Stimulated activated CD4-positive, alpha-beta T cell treated with anti-CD3 and anti-CD28 coated beads, TNF-alpha, amount 100 ng/mL, for 1 hour (primary cell): ENCODE measurements at places on chromosomes 13 and 19.

- DNase-seq = no peak
Observed at GRCh38 chr19:15114153-15114540, 6.9 kb downstream of the SYDE1 start.

DNA sequence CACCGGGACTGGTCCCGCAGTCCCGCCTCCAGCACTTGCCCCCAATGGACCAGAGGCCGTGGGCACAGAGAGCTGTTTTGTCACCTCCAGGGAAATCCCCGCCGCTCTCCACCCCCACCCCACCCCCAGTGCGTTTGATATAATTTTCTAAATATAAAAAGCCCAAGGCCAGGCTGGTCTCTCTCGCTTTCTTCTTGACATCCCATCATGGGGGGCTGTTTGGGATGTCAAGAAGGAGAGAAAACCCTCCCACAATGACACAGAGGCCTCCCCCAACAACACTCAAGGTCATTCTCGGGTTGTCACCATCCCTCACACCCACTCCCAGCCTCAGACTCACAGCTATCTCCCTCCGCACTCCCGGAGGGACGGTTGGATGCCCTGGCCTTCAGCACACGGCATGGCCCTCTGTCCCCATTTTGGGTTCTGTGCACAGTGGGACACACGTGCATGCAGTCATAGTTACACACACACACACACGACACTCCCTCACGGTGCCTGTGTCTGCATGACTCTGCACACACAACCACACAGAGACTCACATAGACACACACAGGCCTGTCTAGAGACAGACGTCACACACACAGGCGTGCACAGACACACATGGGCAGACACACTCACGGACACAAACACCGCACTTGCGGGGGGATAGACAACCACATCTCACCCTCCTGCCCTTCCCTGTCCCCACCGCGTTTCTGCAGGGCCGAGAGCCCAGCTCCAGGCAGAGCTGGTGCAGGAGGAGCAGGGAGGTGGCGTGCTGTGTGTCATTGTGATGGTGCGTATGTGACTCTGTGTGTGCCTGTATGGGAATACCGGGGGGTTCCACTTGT lies 4.8 kb upstream of the NFIC start:
- no peak for DNase-seq

GRCh38 chr13:93364166-93364565 lies 137.6 kb downstream of the GPC6 start:
- no peak for DNase-seq

DNA sequence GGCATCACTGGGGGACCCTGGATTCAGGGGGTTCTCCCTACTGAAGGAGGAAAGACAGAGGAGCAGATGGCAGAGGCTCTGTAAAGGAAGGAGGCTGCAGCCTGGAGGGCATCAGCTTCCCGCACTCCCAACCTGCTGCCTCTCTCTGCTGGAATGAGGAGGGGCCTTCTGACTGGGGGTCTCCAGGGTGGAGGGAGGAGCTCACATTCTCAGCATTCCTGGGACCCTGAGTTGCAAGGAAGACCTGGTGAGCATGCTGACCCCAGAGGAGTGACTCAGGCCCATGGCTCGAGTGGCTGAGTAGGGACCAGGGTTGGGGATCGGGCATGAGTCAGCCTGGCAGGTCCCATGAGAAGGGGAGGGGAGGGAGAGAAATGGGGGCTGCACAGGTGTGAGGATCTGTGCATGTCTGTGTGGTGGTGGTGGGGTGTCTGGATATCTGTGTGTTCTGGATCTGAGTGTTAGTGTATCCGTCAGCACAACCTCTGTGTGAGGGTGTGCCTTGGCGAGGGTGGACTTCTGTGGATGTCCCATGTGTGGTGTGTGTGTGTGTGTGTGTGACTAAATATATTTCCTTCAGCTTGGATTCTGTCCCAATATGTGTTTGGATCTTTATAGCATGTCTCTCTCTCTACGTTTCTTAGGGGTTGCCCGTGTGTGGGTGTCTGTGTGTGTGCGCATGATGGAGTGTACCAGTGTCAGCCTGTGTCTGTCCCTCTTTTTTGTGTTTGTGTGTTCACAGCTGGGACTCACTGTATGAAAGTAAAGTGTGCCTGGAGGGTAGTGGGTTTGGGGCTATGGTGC lies 4.6 kb downstream of the AXL start:
- DNase-seq = no peak

DNA sequence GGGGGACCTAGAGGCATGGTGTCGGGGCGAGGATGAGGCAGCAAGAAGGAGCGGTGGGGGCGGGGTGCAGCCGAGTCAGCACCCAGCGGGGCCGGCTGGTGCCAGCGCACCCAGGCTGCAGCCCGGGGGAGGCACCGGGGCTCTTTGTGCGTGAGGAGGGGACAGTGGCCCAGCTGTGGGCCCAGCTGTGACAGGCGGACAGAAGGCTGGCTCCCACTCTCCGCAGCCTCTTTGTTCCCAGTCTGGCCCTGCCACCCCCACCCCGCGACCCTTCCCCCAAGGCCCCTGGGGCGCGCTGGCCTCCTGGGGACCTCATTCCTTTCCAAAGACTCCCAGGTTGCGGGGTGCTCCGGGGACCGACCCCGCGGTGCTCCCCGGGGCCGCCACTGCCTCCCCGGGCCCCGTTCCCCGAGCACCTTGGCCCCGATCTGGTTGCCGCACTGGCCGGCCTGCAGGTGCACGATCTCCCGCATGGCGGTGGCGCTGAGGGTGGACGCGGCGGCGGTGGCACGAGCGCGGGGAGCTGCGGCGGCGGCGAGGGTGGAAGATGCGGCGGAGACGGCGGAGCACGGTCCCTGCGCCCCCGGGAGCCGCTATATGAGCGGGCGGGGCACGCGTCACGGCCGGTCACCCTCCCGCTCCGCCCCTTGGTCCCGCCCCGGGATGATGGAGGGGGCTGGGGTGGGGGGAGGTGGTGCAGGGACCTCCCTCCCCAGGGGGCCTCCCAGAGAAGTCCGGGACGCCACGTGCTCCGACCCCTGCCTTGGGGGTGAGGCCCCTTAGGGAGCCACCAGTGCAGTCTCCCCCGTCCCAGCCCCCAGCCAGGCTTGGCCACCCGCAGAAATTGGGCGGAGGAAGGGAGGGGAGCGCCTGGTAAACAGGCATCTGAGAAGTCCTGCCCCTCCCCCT lies at the start of gene TUBB4A:
TSS of gene TUBB4A (minus strand) at position 570 of the 909 bp plus-strand sequence. CDS start at position 473, 97 bp downstream.
- DNase-seq = peak; percentile 37

GRCh38 chr13:54999399-54999907 lies 1970.8 kb downstream of the OLFM4 start:
- no peak for DNase-seq

- no peak for DNase-seq
Observed at GRCh38 chr13:99218126-99218525, 17.5 kb downstream of the UBAC2 start.

DNA sequence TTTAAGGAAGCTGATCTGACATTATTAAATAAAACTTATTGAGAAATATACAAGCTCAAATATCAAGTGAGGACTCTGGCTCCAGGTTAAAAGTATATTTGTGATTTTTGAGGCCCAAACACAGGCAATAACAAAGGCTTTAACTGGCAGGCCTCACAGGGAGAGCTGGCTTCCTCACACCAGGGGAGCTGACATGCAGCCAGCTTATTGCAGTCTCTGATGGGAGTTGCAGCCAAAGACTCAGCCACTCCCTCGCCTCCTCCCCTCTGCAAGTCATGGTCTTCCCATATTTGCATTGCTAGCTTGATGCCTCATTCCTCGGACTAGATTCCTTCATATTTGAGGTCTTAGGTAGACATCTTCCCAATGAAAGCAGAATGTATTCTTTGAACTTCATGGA lies 647.1 kb upstream of the SLITRK6 start:
- DNase-seq = no peak
